ENCODE measurements at places on chromosomes 6 and 20.

- DNase-seq, result no peak
These were observed 15.9 kb downstream of the SLC22A23 start for GRCh38 chr6:3440911-3441310.

- DNase-seq, result no peak
These were observed 232.8 kb upstream of the EXOC2 start for GRCh38 chr6:925656-926213.

DNA sequence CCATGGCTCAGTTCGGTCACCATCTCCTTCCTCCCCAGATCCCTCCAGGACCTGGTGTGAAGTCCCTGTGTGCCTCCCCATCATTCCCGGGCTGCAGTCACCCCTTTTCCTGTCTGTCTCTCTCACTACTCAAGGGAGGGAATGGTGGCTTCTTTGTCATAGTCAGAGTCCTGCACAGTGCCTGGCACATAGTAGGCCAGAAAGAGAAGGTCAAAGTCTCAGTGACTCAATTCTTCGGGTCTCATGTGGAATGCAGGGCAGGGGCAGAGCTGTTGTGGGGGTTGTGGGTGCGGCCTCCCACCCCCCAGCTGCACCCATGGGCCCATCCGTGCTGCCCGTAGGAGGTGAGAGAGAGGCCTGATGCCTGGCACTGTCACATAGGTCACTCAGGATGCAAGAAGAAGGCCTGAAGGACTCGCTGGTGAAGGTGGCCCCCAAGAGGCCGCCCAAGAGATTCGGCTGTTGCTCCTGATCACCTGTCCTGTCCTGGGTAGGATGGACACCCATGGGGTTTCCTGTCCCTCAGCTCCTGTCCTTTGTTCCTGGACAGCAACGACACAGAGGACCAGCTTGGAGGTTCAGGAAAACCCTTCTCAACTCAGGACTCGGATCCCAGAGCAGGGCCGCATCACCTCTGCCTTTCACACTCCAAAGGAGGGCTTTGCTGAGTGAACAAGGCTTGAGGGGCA lies 34.1 kb downstream of the RAB44 start:
- DNase-seq, result no peak

DNA sequence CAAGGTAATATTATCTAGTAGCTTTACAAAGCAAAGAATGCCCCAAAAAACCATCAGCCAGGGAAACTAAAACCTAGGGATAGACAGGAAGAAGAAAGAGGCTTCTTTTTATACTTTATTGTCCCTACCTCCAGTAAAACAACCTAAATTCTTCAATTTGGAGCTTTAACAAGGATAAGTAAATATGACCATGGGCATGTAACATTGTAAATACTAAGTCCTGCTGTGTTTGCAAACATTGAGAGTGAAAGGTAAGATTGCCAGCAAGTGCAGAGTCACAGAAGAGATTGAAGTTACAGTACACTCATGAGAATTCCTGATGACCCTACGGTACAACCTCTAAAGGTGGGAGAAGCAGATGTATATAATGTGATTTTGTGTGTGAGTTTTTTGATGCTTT lies 117.2 kb downstream of the FOXO3 start:
- no peak for DNase-seq

- DNase-seq, result no peak
These were observed 648.4 kb downstream of the QKI start for GRCh38 chr6:164062872-164063271.

GRCh38 chr6:79718509-79719247 lies 87.5 kb downstream of the SH3BGRL2 start:
- no peak for DNase-seq

DNA sequence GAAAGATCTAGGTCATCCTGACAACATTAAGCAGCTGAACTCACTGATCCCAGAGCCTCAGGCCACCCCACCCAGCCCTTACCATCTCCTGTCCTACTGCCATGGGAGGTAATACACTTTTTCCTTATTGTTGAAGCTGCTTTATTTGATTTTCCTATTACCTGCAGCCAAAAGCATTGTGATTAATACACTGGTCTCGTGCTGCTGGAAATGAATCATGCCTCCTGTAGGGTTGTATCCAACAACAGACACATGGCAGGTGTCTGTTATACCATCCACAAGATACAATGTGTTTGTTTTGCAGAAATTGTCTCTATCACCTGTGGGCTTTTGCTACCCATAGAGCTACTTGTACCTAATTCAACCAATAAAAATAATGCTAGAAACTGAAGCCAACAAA lies 34.2 kb downstream of the MYLIP start:
- DNase-seq, result no peak

- no peak for DNase-seq
These were observed 235.1 kb downstream of the ZFAND3 start for GRCh38 chr6:38054527-38055202.

All from stimulated activated CD4-positive, alpha-beta T cell treated with anti-CD3 and anti-CD28 coated beads, Interleukin-1b, Interleukin-23, amount 100 ng/mL, for 1 hour (primary cell).